ENCODE measurements at places on chromosomes 1 and 21. TPM values are rescaled to one million over a fixed set of nuclear protein-coding genes. Genes with fewer than 3 reads are reported as not detected.

DNA sequence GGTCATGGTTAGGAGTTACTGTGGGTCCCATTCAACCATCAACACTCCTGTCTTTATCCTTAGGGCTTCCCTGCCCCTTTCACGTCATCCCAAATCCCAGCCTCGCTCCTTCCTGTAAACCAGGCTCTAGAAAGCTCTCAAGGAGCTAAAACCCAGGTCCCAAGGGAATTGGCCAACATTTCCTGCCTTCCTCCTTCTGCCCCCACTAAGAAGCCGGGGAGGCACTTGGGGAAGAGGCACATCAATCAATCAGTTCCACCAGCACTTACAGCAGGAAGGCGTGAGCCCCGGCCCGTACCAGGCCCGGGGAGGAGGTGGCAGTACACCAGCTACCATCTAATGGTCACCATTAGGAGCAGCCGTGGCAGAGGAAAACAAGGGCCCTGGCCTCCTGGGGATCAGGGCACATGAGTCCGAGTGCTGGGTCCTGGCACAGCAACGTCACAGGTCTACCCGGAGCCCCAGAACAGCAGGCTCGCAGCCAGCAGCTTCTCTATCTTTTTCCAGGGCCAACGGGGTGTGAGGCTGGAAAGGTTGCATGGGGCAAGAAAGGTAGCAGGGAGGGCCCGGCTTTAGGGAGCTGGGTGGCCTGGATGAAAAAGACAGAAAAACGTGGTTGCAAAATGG lies 108.6 kb downstream of the CASZ1 start:
- no peak for DNase-seq

- DNase-seq = no peak
Observed at GRCh38 chr21:42468491-42469131, 27.4 kb downstream of the RSPH1 start.

- no peak for DNase-seq
Observed at GRCh38 chr1:90902672-90903071, 119.2 kb downstream of the ZNF644 start.

DNA sequence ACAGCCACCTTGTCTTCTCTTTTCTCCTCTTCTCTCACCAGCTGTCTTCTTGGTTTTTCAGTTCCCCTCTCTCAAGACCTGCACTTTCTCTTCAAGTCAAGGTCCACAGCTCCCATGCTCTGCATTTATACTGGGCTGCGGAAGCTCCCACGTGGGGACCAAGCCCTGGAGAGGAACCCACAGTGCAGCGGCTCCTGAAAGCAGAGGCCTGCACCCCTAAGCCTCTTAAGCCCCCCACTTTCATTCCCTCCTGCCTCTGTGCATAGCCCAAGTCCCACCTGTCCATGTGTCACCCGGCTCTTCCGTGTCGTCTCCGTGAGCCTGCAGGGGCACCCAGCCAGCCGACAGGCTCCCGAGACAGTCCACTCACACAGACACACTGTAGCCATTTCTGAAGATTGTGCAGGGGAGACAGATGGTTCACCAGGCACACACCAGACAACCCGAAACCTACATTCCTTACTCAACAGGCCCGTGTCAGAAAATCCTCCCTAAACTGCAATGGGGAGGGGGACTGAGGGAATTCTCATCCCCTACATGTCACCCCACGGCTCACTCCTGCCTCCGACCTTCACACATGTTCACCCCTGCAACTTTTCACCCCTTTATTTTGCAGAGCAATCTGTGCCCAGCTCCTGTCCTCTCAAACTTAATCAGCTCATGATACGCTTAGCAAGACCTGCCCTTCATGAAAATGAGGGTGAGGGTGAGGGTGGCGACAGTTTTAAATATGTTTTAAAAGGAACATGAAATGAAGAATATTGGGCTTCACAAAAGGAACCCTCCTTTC lies 6.3 kb downstream of the MX2 start:
- no peak for DNase-seq

- DNase-seq = no peak
Observed at GRCh38 chr1:27436204-27437159, 44.1 kb downstream of the GPR3 start.

GRCh38 chr1:162387226-162388082 lies 5.9 kb downstream of the C1orf226 start:
- no peak for DNase-seq

- no peak for DNase-seq
Observed at GRCh38 chr1:2024887-2025286, 5.7 kb downstream of the GABRD start.

DNA sequence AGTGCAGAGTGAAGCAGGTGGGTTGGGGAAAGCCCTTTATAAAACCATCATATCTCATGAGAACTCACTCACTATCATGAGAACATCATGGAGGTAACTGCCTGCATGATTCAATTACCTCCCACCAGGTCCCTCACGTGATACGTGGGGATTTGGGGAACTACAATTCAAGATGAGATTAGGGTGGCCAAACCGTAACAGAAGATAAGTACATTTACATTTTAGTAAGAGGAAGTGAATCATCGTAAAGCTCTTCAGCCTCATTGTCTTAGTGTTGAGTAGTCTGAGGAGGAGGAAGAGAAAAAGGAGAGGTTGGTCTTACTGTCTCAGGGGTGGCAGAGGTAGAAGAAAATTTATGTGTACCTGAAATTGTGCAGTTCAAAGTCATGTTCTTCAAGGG lies 1053.4 kb upstream of the ADGRL4 start:
- DNase-seq = no peak

- no peak for DNase-seq
Observed at GRCh38 chr1:84090447-84091245, 53.4 kb upstream of the PRKACB start.

GRCh38 chr1:212108981-212109380 lies 73.4 kb downstream of the DTL start:
- DNase-seq = no peak

- no peak for DNase-seq
Observed at GRCh38 chr1:42319871-42320484, 15.1 kb downstream of the FOXJ3 start.

GRCh38 chr1:164051782-164052181 lies 507.2 kb upstream of the PBX1 start:
- no peak for DNase-seq

DNA sequence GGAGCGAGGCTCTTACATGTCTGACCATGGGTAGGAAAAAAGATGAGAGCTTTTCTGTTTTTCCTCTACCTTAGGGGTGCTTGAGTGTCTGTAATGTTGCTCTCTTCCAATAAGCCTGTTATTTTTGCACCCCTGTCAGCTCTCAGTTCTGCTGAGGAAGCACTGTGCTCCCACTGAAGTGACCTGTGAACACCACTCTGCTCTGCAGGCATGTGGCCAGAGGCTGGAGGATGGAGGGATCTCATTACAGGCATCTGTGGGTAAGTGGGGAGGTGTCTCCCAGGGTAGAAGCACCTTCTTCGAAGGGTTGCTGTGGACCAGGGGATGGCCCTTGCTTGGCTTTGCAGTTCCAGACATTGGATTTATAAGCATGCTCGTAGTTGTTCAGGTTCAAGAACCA lies 56.8 kb upstream of the RBM15 start:
- no peak for DNase-seq

- no peak for DNase-seq
Observed at GRCh38 chr1:187229496-187229895, 400.7 kb downstream of the PLA2G4A start.

GRCh38 chr1:147717706-147718097 lies 42.7 kb downstream of the GJA5 start:
- DNase-seq = no peak

DNA sequence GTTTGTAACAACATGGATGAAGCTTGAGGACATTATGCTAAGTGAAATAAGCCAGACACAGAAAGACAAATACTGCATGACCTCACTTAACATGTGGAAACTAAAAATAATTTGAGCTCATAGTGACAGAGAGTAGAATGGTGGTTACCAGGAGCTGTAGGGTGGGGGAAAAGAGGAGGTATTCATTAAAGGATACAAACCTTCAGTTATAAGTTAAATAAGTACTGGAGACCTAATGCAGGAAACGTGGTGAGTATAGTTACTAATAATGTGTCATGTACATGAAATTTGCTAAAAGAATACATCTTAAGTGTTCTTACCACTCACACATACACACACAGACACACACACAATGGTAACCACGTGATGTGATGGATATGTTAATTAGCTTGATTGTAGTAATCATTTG lies 86.7 kb downstream of the NGF start:
- no peak for DNase-seq

GRCh38 chr21:42000908-42001307 lies 9.3 kb downstream of the ZBTB21 start:
- DNase-seq = no peak

DNA sequence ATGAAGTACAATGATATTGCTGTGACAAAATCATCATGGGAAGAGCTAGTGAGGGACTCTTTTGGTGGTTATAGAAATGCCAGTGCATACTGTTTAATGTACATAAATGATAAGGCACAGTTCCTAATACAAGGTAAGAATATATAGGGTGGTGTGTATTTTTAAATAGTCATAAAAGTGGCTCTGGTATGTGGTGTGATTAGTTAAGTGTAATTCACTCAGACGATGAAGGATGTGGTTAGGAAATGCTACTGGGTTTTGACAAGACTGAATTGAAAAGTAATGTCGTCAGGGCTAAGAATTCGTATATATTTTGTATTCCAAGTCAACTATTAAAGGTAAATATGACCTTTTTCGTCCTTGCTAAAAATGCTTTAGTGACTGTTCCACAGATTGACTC lies 101.7 kb downstream of the USP25 start:
- no peak for DNase-seq

- DNase-seq = no peak
Observed at GRCh38 chr1:11026903-11027302, 14.4 kb downstream of the TARDBP start.

The NFASC gene
- total RNA-seq = 0.13 TPM

The OR6N1 gene
- not detected for total RNA-seq

The ESPN gene
- total RNA-seq = 0.42 TPM

The EXTL2 gene
- total RNA-seq = 6.0 TPM

The PPIAL4G gene
- not detected for total RNA-seq

The TNNT2 gene
- not detected for total RNA-seq

The ALX3 gene
- total RNA-seq = not detected

The SLC35F3 gene
- total RNA-seq = 1.7 TPM

The SPATA45 gene
- not detected for total RNA-seq

The DEPDC1 gene
- 0.20 TPM for total RNA-seq

The TIMM17A gene
- total RNA-seq = 146 TPM
